Stimulated activated CD4-positive, alpha-beta T cell treated with anti-CD3 and anti-CD28 coated beads, Interleukin-15, amount 100 ng/mL, for 1 hour (primary cell): ENCODE measurements at places on chromosomes 7 and 10.

- DNase-seq: no peak
Measured at GRCh38 chr7:33968591-33968990, 63.3 kb downstream of the BMPER start.

DNA sequence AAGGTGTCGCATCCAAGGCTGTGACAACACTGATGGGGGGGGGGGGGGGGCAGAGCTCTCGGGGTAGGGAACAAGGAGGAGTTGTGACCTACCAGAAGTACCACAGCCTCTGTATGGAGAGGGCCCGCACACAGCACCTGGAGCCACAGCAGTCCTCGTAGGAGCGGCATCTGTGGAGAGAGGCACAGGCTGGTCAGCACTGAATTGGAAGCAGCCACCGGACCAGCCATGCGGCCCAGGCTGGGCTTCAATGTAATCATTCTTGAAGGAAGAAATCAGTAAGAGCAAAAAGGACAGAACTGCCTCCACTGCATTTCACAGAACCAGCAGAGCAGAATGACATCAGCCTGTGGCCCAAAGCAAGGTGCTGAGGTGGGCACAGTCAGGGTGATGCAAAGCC lies 74.8 kb downstream of the VOPP1 start:
- DNase-seq: no peak

GRCh38 chr10:80454513-80455460 lies 677 bp downstream of the TSPAN14 start:
- no peak for DNase-seq

- no peak for DNase-seq
Measured at GRCh38 chr7:84190016-84190705, 4.4 kb downstream of the SEMA3A start.

DNA sequence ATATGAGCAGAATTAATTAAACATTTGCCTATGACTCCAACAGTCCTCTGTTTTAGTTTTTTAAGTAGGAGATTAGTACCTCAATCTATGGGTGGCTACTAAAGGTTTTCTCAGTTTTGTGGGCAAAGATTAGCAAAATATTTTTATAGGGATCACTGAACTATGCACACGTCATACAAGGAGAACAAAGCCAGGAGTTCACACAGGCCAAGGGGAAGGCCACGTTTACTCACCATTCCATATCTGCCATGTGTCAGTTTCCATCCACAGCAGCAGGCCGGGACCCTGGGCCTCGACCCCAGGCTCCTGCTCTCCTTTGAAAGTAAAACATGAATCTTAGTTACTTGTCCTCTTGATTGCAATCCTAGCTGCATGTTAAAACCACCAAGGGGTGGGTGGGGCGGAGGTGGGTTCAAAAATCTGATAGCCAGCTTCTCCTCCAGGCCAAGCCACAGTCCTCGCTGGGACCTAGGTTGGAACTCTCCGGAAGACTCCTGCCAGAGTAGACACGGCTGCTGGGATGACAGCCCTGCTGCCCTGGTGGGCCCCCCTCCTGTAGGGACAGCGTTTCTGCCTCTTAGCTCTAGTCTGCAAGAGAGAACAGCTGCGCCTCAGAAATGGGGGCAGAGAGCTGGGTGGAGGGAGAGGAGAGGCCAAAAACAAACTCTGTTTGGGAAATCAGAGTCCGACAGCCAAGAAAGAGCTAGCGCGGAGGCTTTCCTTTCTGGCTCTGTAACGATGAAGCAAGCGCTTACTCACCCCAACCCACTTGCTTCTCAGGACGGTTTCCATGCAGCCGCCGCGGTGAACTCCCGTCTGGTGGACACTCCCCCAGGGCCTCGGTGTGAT lies 35.6 kb downstream of the PITRM1 start:
- no peak for DNase-seq

DNA sequence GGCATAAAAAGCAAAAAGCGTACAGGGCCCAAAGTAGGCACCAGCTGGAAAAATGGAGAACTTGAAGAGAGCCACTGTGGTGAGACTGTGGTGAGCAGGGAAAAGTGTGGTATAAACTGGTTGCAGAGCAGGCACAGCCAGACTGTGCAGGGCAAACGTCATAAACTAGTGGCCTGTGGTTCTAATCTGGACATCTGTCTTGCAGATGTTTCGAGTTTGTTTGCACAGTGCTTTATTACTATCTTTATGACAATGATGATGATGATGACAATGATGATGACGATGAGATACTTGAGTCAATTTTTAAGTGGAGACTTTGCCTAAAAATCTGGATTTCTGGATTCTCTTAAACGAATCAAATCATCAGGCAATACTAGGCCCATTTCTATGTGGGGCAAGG lies 45.7 kb downstream of the SEMA3C start:
- DNase-seq: no peak

- DNase-seq: no peak
Measured at GRCh38 chr7:74292757-74293576, 3.8 kb downstream of the CLIP2 start.

DNA sequence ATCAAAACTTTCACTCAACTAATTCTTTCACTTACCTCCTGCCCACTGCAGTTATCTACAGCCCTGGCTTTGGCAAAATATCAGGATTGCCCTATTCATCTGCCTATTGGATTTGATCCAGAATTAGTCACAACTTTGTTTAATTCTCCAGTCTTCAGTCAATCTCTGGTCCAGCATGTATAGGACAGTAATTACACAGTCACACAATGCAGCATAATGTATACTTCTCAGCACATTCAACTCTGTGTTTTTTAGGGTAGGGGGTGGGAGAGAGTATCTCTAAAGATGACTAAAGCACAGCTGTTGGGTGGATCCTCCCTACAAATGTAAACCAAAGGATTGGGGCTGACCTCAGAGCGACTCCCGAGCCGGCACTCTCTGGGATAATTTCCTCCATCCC lies 17.7 kb upstream of the NRP1 start:
- DNase-seq: no peak

DNA sequence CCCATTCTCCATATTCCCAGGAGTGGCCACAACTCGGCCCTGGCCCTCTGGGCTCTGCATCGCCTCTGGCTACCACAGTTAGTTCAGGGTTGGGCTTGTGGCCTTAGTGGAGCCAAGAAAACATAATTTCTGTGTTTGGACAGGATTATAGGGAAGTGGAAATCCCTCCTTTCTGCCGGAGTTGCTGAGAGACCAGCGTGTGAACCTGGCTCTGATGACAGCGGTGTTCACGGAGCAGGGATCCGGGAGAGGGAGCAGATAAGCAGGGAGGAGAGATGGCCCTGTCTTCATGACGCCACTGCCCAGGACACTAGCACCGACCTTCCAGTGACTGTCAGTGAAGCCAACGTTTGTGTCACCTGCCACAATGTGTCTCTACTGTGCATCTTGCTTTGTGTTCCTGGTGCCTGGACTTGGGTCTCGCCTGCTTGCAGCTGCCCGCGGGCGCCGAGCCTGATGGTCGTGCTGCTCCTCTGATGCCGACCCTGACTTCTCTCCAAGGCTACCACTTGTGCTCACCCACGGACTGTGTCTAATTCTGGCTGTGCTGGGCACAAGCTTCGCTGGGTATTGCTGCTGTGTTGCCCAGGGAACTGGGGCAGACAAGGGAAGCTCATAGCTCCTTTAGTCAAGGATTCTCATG lies 67.0 kb upstream of the VIPR2 start:
- no peak for DNase-seq

GRCh38 chr7:130136579-130137167 lies 66.3 kb downstream of the KLHDC10 start:
- no peak for DNase-seq

DNA sequence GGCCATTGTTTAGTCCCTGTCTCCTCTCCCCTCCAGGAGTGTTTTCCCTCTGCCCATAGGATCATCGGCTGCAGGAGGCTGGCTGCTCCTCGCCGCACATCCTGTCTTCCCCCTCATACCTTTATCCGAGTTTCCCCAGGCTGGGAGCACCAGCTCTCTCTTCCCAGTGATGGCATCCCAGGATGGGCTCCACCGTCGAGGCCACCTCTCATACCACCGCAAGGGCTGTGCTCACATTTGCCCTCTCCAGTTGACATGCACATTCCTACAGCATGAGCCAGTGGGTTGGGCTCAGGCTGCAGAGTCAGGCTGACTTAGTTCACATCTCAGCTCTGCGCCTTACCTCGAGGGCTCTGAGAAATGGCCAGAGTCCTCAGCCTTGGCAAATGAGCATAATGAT lies 12.1 kb downstream of the HKDC1 start:
- DNase-seq: no peak

DNA sequence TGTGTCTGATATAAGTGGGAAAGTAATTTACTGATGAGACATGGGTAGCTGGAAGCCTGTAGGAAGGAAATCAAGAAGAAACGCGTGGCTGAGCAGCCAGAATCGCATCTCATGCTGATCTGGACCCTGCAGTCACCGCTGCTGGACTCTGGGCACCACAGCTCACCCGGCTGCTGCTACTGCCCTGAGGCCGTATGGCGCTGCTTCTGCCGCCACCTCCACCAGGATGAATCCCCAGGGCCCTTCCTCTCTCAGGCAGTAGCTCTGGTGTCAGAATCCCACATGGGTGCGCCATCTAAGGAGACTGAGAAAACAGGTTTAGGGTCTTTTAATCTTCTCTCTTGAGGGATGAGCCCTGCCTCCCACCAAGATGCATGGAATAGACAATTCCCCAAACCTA lies 70.3 kb upstream of the AGK start:
- no peak for DNase-seq

DNA sequence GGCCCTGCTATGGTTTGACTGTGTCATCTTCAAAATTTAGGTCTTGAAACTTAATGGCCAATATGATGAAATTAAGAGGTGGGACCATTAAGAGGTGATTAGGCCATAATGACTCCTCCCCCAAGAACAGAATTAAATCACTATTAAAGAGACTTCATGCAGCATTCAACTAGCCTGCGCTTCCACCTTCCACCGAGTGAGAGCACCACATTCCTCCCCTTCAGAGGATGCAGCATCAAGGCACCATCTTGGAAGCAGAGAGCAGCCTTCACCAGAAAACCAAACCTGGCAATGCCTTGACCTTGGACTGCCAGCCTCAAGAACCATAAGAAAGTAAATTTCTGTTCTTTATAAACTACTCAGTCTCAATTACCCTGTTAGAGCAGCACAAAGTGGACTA lies 371.1 kb upstream of the NFE2L3 start:
- no peak for DNase-seq

DNA sequence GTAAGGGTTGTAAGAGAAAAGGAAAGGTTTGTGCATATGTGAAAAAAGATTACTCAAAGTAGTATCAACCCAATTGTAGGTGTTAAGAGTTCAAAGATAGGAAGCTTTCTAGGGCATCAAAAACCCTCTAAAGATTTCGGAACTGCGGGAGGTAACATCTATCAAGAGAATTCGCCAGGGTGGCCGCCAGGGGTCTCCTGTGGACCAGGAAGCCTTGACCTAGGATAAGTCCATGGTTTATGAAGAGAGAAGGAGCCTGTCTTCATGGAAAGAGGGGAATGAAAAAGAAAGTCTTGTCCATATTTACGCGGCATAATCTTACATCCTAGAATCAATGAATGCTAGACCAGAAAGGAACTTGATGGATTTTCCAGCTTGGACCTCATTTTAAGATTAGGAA lies 140.7 kb upstream of the CALCR start:
- no peak for DNase-seq

GRCh38 chr7:158840604-158841003 lies 11.3 kb upstream of the ESYT2 start:
- no peak for DNase-seq

DNA sequence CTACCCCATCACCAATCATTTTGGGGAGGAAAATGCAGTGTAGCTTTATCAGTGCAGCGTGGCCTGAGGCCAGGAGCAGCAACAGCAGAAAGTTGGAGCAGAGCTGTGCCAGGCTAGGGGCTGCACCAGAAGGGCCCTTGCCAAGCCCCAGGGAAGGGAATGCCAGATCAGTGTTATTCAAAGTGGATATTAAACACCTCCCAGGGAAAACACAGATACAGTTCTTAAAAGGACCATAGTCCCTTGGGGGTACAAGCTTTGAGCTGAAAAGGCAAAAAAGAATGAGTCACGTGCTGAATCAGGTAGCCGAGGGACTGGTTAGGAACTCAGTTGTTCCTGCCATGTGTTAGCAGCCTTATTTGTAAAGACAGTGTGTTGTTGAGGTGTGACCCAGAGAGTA lies 54.0 kb downstream of the GSDME start:
- DNase-seq: no peak

DNA sequence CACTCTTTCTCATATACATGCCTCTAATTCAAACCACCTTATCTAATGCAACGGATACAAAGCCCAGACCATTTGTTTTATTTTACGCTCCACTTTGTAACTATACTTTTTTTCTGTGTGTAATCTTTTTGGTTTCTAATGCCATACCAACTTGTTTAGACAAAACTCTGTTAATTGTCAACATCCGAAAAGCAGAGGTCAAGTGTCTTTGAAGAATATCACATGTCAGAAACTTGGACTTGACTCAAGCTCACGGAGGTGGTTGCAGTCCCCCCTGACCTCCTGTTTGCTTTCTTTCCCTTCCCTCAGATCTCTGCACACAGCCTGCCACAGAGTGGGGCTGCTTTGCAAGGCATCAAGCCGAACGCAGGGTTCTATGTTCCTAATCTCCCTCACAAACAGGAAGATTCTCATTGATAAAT lies 698.9 kb downstream of the PARD3 start:
- DNase-seq: no peak
